Stimulated activated CD4-positive, alpha-beta T cell treated with anti-CD3 and anti-CD28 coated beads, Interleukin-2, amount 100 ng/mL, for 48 hours (primary cell): ENCODE measurements at places on chromosomes 12 and 14.
A peak's percentile ranks its signal among the peaks of the same experiment; 100 is the strongest.

DNA sequence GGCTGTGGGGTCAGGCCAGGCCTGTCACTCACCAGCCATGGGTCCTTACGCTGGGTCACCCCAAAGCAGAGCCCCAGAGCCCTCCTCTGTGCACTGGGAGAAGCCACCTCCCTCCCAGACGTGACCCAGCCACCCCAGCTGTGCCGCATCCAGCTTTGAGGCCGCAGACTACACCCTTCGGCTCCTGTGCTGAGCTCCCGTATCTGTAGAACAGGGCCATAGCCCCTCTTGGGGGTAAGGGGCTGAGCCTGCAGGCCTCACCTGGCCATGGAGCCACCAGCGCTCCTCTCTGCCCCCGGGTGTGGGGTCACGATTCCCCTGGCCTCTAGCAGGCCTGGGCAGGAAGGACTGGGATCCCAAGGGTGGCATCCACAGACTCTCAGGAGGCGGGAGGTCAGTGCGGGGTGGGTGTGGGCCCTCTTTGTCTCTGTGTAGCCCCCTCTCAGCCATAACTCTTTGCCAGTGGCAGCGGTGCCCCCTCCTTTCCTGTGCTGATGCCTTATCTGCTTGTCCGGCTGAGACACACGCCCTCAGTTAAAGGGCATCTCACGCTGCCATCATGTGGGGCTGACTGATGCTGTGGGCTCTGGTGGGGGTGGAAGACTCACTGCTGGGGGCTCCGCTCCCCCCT is 16.3 kb downstream of the ASPG start:
- DNase-seq = no peak

- no peak for DNase-seq
Measured at GRCh38 chr12:66241061-66242043, 52.3 kb downstream of the IRAK3 start.

- peak; percentile 36 for DNase-seq
Measured at GRCh38 chr14:52043690-52044089, 25.2 kb downstream of the NID2 start.

GRCh38 chr14:101776344-101776743 is 14.8 kb downstream of the PPP2R5C start:
- DNase-seq = no peak

DNA sequence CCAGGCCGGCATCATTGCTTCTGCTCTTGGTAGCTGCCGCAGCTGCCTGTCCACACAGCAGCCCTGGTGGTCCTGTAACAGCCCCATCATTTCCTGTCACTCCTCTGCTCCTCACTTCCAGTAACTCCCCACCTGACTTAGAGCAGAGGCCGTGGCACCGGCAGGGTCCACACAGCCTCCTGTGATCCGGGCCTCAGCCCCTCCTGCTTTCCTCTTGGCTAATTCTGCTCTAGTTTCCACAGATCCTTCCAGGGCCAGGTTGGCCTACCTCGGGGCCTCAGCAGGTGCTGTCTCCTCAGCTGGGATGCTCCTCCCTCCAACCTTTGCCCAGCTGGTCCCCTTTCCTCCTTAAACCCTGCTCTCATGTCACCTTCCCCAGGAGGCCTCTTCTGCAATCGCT is 80.2 kb downstream of the FZD10 start:
- no peak for DNase-seq

- DNase-seq = no peak
Measured at GRCh38 chr14:91330856-91331255, 86.4 kb upstream of the GPR68 start.

DNA sequence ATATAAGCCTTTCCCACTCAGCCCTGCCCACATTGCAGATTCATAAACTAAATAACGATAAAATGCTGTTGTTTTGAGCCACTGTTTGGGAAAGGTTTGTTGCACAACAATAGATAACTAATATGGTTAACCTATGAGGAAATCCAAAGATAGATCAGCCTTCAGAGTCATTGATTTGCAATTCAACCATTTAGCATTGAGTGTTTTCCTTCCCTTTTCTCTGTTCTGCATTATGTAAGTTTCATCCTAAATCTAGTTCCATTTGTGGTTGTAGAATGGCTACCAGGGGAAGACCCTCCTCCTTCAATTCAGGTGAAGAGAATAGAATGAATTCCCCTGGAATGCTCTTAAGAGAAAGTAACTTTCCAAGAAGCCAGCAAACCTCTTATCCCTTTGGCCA is 19.6 kb downstream of the TC2N start:
- DNase-seq = no peak

DNA sequence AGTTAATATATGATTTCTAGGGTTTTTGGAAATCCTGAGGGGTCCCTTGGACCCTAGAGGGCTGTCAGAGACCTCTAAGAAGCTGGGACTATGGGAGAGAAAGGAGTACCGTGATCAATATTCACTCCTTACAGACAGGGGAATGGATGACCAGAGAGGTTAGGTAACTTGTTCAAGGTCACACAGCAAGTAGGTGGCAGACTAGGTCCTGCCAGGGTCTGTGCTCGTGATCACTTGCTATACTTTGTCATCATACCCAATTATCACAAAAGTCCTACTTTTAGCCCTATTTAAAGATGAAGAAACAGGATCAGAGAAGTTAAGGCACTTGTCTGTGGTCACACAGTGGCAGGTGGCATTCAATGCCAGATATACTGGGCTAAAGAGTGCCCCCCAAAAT is 42.9 kb downstream of the WSCD2 start:
- no peak for DNase-seq

DNA sequence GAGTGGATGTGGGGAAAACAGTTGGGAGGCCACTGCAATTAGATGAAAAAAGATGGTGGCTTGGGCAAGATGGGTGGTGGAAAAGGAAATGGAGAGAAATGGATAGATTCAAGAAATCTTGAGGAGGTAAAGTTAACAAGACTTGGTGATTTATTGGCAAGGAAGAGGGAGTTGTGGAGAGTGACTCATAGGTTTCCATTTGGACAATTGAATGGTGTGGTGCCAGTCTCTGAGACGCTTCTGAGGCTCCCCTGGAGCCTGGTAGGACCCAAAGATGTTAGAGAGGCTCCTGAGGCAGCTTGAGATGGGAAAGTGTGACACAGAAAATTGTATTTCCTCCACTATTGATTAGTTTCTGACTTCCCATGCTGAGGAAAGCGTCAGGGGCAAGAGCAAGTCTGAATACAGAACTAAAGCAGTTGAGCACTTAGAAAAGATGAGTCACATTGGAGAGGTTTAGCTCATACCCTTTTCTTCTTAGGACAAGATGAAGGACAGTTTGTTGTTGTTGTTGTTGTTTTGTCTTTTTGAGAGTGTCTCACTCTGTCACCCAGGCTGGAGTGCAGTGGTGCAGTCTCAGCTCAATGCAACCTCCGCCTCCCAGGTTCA is 4.5 kb downstream of the PRPF40B start:
- DNase-seq = no peak

- no peak for DNase-seq
Measured at GRCh38 chr14:51382506-51382905, 142.5 kb downstream of the TMX1 start.

DNA sequence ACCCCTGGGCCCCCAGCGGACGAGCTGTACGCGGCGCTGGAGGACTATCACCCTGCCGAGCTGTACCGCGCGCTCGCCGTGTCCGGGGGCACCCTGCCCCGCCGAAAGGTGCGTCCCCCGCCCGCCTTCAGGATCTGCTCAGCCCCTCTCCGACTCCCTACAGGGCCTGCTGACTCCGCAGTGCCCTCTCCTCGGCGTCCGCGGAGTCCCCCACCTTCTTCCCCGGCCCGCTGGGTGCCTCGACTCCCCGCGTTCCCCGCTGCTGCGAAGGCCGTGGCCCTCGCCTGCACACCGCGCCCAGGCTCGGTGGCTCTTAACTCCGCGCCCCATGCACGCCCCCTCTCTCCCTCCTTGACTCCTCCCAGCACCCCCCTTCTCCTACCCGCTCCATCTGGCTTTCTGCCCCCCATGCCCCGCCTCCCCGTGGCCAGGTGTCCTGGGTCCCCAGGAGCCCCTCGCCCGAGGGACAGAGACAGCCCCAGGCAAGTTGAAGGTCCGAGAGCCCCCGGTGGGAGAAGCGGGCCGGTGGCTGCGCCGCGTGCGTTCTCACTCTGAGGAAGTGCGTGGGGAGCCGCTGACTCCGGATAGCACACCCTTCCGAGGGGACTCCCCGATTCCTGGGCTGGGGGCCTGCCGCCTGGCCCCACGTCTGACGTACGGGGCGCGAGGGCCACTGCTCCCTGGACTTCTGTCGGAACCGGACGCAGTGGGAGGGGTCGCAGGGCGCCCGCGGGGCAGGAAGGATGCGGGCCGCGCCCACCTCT is 594 bp downstream of the TAMALIN start:
- peak; percentile 32 for DNase-seq

DNA sequence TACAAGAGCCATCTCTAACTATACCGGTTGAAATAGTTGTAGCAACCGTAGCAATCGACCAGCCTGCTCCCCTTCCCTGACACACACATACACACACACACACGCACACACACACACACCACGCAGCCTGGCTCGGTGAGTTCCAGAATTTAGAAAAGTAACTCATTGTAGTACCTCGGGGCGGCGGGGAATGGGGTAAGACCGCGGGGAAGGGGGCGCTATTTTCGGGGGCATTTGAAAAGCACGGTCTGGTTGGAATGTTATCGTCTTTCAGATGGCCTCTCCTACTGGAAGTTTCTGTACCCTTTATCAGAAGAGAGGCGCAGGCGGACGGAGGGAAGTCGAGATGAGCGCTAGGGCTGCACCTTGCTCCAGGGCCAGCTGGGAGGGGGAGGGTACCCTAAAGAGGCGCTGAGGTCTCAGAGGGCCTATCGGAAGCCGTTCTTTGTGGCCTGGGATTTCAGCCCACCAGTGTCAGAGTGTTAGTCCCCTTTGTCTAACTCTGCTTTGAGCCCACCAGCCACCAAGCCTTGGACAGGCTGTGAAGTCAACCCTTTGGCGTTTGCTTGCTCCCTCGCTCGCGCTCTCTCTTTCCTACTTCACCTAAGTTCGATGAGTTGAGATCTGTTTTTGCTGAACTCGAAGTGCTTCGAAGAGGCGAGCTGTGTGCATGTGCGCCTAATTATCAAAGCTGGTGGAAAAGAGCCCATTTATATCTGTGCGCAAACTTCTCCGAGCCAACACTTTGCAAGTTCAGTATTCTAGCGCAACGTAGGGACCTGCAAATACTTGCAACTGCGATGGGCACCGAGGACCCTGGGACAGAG is 837 bp downstream of the COL2A1 start:
- no peak for DNase-seq

DNA sequence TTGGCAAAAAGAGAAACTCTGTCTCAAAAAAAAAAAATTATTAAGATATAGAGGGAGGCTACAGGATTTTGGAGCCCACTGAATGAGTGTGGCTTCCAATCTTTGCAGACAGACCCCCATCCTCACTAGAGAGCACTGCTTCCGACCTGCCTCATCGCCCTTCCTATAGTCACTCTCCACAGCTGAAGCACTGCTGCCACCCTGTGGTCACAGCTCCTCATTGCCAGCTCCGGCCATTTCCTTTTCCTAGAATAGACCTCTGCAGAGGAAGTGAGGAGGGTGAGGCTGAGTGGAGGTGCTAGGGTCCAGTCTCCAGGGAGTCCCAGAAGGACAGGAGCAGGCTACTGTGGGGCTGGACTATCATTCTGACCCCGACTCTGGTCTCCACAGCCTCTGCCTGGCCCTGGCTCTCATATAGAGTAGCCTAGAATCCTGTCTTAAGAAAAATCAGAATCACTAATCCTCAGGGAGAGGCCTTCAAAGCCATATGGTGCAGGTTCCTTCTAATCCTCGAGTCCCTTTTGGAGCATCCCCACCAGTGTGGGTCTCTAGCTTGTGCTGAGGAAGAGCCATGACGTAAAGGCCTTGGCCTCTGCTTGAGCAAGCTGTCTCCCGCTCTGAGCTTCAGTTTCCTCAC is 1.4 kb upstream of the NPFF start:
- peak; percentile 86 for DNase-seq

DNA sequence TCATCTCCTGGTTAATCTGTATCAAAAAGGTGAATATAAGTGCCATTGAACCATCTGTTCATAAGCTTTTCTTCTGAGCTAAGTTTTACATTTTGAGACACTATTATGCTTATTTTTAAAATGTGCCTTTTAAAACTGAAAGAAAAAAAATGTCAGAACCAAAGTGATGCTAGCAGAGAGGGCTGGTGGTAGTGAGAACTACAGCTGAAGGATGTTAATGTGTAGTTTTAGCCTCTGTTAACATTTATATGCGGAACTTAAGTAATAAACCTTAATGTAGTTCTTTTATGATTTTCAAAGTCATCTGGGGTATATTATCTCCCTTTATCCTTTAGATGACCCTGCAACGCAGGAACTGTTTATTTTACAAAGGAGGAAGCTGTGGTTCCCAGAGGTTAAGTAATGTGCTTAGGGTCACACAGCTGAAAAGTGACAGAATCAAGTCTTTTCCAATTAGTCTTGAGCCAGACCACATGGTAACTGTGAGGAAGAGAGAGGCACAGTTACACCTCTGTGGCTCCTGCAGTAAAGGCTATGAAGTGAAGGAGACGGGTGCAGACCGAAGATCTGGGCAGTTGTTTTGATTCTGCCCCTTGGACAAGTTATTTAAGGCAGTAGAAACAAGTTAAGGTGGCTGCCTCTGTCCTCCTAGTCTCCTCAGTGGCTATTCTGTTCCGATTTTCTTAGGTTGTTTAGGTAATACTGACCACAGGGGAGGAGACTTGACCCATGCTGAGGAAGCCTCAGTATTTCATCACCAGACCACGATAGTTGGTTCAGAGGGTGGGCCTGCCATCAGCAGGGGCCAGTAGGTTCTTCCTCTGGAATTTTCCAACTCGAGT is 23.9 kb downstream of the GNG2 start:
- no peak for DNase-seq

GRCh38 chr14:42869681-42870080 is 1263.0 kb downstream of the LRFN5 start:
- no peak for DNase-seq

- DNase-seq = no peak
Measured at GRCh38 chr12:846421-846820, 94.0 kb downstream of the WNK1 start.

DNA sequence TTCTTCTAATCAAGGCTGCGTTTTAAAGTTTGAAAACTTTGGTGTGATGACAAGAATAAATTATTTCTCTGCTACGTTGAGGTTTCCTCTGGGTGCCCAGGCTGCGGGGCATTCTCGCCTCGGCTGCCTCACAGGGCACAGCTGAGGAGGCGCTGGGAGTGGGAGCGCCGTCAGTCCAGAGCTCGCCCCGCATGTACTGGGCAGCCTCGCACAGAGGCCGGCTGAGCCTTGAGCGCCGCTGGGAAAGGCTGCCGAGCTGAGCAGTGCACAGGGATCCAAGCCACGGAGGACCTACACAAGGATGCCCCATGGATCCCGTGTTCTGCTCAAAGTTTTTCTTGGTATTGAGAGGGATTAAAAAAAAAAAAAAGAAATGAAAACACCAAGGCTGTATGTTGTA is 11.6 kb downstream of the RFX4 start:
- no peak for DNase-seq

GRCh38 chr12:3432868-3433267 is 58.1 kb upstream of the PRMT8 start:
- DNase-seq = no peak

GRCh38 chr12:54191550-54192022 is 2.8 kb upstream of the SMUG1 start:
- DNase-seq = peak; percentile 77

GRCh38 chr12:31589598-31589903 is 1.4 kb downstream of the DENND5B start:
- no peak for DNase-seq

GRCh38 chr12:123952037-123952436 is 20.6 kb downstream of the CCDC92 start:
- DNase-seq = no peak
